ENCODE measurements at places on chromosomes 3 and 15.

- no peak for DNase-seq
Observed at GRCh38 chr15:71219101-71219500, 103.8 kb downstream of the THSD4 start.

DNA sequence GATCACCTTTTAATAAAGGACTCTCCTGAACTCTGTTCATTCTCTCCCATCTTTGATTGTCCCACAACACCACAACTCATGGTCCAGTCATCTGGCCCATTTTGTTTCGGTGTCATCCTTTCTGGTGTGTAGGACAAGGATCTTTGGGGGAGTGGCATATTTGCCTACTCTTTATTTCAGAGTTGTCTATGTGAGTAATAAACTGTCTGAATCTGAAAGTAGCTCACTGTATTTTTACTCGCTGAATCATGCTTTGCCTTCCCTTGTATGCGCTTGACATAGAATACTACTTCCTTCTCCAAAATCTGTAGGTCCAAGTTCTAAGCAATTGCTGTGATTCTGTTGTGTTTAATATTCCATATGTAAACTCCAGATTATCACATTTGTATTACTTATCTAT lies 29.9 kb upstream of the NOX5 start:
- no peak for DNase-seq

DNA sequence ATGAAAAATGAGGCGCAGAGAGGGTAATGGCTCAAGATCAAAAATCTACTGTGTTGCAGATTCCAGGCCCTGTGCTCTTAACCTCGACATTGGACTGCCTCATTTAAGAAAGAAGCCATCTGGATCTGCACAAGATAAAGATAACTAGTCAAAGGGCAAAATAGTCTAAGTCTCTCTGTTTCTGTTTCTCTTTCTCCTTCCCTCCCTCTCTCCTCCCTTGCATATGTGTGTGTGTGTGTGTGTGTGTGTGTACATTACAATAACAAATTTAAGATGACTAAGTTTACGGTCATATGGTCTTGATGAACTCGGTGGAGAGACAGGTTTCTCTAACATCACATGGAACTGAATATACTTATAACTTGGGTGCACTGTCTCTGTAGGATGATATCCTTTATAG lies 69.2 kb downstream of the MEIS2 start:
- DNase-seq: no peak

DNA sequence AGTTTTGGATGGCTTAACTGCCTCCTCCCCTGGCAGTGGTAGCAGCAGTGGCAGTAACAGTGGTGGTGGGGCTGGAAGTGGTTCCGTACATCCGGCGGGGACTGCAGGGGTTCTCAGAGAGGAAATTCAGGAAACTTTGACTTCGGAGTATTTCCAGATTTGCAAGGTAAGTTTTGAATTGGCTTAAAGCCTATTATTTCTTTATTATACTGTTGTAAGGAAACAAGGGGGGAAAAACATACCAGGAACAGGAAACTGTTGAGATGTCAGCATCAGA lies 1.5 kb downstream of the STXBP5L start:
- DNase-seq: no peak

GRCh38 chr15:100520132-100520921 lies 8.4 kb downstream of the CERS3 start:
- DNase-seq: no peak

DNA sequence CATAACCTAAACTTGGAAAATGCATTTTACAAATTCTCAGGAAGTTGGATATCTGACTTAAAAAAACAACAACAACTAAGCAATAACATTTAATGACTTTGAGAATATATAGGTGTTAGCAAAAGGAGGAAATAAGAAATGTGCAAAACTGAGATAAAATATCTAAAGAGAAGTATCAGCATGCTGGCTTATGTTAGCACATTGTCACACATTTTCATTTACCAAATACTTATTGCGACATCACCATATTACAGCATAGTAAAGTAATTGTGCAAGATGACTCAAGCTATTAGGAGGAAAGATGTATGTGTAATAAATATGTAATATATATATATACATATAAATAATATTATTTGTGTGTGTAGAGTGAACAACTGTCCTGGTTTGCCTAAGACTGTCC lies 9.2 kb downstream of the PTX3 start:
- no peak for DNase-seq

DNA sequence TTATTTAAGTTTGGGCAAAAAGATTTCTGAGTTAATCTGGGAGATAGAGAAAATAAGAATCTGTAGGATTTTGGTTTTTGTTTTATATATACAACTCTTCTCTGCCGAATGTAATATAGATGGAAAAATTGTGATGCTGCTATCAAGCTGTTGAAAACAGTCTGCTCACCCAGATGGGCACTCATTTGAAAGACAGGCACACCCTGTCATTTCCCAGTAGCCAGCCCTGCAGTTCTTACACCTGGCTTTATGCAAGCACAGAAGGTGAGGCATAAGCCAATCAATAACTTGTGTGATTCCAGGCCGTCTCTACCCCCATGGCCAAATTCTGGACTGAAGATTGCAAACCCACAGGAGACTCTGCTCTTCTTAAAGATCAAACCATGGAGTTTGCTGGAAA lies 27.1 kb upstream of the PTX3 start:
- no peak for DNase-seq

- DNase-seq: no peak
Observed at GRCh38 chr3:182235504-182235903, 523.8 kb downstream of the SOX2 start.

- DNase-seq: no peak
Observed at GRCh38 chr3:65030847-65031463, 343.2 kb upstream of the ADAMTS9 start.

- DNase-seq: no peak
Observed at GRCh38 chr3:8900869-8901268, 62.4 kb downstream of the RAD18 start.

GRCh38 chr3:6182476-6182875 lies 678.4 kb upstream of the GRM7 start:
- DNase-seq: no peak

- no peak for DNase-seq
Observed at GRCh38 chr3:42601896-42602581, 1.6 kb downstream of the NKTR start.

GRCh38 chr15:74239051-74239705 lies 3.1 kb downstream of the CCDC33 start:
- no peak for DNase-seq

- no peak for DNase-seq
Observed at GRCh38 chr3:12323237-12323636, 34.4 kb downstream of the PPARG start.

- no peak for DNase-seq
Observed at GRCh38 chr3:73536336-73536895, 88.3 kb downstream of the PDZRN3 start.

DNA sequence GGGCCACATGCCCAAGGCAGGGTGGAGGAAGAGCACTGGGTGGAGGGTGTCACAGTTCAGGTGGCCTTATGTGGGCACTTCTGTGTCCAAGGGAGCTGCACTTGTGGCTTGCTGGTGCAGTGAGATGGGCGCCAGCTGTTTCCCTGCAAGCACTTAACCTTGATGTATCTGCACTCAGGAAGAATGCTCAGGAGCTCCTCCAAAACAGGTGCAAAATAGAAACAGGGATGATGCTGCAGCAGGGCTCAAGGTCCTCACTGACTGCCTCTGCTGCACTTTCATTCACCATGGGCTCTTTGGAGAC lies 151.3 kb downstream of the CADPS start:
- no peak for DNase-seq

GRCh38 chr3:131807822-131808221 lies 227.0 kb downstream of the CPNE4 start:
- no peak for DNase-seq

GRCh38 chr3:52472239-52473000 lies 17.0 kb downstream of the NISCH start:
- no peak for DNase-seq

DNA sequence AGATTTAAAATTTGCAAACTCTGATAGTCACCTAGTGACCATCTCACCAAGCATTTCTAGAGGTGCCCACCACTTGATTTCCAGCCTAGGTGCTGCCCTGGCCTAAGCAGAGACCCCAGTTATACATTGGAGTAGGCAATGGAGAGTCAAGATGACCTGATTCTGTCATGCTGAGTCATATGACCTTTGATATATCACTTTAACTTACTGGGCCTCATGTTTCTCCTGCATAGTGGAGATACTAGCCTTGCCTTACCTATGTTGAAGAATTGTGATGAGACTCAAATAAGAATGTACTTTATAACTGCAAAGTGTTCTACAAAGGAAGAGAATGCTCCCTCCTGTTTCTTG lies 75.5 kb upstream of the XCR1 start:
- DNase-seq: no peak

GRCh38 chr3:49930168-49930690 lies 618 bp upstream of the MON1A start:
- no peak for DNase-seq

GRCh38 chr15:94235646-94236045 lies 4.3 kb downstream of the MCTP2 start:
- DNase-seq: no peak

DNA sequence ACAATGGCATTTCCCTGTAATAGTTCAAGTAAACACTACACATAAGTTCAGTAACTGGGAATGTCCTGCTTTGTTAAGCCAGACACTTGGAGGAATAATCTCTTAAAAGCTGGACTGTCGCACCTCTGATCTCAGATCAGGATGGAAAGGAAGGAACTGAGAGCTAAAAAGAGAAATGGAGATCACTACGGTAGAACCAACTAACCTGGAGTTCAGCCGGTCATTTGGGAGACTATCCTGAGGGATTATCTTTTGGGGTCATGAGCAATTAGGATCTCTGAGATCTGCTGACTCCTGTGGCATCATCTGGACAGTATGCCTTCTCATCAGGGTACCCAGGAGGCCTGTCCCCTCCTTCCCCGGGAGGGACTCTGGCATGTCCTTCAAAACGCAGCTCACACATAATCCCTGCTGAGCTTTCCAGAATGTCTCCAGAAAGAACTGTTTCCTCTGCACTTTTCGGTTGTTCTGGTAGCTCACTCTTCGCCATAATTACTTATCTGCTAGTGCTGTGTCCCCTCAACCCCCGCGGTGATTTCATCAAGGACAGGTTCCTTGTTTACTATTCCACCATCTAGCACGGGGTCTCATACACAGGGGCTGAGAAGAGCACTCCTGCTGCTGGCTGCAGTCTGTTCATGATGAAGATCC lies 115.6 kb downstream of the SENP2 start:
- DNase-seq: no peak

GRCh38 chr3:197713477-197713822 lies 23.3 kb downstream of the RUBCN start:
- no peak for DNase-seq

- no peak for DNase-seq
Observed at GRCh38 chr3:36733162-36733696, 31.1 kb downstream of the DCLK3 start.

DNA sequence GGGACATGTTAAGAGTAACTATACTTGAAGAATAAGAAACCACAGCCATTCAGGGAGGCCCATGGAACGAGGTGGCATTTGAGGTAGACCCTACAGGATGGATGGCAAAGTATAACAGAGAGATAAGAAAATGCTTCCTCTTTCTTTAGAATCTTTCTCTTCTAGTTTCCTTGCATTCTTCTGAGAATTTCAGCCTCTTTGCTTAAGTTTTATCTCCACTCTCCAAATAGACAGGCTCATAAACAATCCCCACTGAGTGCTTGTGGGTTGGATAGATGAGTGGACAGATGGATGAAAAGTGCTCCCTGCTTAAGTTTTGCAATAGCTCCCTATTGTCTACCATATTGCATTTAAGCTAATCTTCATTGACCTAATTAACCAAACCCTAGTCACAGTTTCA lies 103.7 kb downstream of the MEX3B start:
- no peak for DNase-seq

DNA sequence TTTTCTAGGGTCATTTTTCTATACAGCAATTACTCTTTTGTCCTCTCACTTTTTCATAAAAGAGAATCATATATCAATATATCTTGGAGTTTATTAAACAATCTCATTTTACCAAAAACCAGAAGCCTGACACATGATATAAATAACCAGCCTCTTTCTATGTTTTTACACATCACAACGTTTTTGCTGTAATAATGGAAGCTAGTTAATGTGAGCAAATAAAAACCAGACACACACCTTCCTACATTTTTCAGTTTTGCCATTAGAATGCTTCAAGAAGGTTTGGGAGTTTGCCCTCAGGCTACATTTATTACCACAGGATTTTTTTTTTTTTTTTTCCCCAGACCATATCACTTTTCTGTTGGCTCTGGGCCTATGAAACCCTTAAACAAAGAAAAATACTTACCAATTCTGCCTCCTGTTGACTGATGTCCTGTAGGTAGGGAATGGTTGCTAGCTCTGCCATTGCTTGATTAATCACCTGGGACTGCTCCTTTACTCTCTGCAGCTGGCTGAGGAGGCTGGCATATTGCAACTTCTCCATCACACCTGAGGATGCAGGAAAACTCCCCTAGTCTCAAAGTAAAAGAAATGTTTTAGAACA lies 165.5 kb downstream of the ECT2 start:
- DNase-seq: no peak

GRCh38 chr15:27137127-27137526 lies 166.1 kb downstream of the GABRG3 start:
- no peak for DNase-seq

DNA sequence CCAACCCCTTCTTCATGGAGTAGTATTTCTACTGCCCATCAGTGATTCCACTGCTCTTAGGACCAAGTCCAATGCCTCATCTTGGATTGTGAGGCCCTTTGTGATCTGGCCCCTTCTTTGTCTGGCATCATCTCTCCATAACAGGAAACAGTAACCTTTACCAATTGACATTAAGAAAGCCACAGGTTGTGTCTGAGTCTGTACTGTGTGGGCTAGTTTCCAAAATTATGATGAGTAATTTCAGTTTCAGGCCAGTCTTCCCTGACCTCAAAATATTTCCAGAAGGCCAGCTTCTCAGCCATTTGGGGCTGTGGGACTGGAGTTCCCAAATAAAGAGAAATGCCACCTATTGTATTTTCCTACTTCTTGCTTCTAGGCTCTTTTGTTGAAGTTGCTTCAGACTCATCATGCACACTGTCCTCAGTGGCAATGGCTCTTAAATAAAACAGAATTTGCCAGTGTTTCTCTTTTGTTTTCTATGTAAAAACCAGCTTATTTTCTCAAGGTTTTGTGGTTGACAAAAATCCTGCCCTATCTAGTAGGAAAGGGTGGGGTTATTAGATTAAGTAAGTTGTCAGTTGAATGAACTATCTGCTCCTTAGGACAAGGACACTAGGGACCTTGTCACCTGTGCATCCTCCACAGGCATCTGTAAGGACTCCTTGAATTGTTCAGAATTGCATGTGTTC lies 47.0 kb upstream of the ACKR4 start:
- no peak for DNase-seq

GRCh38 chr3:188052169-188053035 lies 101.6 kb upstream of the LPP start:
- no peak for DNase-seq

DNA sequence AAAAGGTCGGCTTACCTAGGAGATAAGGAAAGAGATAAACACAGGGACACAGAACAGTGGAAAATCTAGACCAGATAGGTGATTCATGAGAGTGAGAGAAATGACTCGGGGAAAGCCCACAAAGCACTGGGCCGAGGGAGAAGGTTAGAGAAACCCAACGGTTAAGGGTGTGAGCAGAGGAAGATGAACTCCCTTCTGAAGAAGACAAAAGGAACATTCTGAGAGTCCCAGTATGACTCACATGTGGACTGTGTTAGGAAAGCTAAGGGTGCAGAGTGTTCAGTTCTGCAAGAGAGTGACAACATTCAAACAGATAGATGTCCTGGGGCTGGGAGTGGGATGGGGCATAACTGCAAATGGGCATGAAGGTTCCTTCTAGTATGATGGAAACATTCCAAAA lies 83.0 kb downstream of the CNTN3 start:
- no peak for DNase-seq

GRCh38 chr3:10813425-10813824 lies 2.6 kb upstream of the SLC6A11 start:
- no peak for DNase-seq
